ENCODE measurements at places on chromosomes 5 and 9.

- no peak for DNase-seq
Observed at GRCh38 chr9:107541523-107541922, 52.0 kb upstream of the KLF4 start.

DNA sequence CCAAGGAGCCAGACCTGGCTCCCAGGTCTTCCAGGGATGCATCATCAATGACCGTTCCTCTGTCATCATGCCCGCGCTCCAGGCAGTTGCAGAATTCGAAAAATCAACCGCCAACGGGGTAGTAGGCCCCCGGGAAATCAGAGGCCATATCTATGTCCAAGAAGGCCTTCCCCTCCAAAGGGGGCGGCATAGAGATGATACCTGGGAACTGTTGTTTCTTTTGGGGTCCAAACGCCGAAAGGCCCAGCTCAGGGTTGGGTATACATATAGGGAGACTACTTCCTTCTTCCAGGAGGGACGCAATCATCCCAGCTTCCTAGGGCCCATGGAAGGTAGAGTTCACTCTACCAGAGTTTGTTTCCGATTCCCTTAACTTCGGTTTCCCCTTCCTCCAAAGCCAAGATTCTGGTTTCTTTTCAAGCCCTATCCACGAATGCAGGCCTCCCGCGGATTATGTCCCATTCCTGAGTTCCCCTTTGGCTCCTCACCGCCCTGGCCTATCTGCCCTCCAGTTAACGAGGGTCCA lies 754 bp downstream of the DCAF12 start:
- no peak for DNase-seq

GRCh38 chr5:91366551-91366950 lies 16.6 kb downstream of the ARRDC3 start:
- no peak for DNase-seq

GRCh38 chr9:703392-703791 lies 138.1 kb upstream of the DMRT1 start:
- no peak for DNase-seq

Data from lower leg skin (tissue), 4 donors.